ENCODE measurements at places on chromosomes 2 and 18.

DNA sequence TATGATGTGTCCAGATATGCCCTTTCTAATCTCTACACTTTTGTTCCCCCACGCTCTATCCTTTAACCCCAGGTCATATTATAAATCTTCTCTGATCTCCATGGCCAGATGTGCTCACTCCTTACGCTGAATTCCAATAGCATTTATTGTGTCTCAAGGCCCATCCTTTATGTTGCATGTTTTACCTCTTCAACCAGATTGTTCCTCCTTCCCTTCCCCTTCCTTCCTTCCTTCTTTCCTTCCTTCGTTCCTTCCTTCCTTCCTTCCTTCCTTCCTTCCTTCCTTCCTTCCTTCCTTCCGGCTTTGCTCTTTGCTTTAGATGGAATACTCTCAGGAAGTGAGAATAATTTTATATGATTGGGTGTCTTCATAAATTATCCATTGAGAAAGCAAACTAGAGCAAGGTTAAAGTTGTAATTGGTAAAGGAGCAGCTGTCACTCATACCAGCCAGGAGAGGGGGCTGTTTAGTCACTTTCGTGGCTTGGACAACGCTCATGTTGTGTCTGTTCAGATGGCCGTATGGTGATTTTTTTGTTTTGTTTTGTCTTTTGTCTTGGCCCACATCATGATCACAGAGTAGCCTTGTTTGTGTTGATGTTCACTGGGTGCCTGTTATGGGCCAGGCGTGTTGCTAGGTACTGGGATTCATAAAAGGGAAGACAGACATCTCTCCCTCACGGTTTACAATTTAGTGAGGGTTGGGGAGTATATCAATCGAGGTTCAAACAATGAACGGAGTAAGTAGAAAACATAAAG lies 68.0 kb downstream of the DAW1 start:
- peak; percentile 13 for DNase-seq

GRCh38 chr2:241762933-241763369 lies 13.7 kb upstream of the GAL3ST2 start:
- no peak for DNase-seq

DNA sequence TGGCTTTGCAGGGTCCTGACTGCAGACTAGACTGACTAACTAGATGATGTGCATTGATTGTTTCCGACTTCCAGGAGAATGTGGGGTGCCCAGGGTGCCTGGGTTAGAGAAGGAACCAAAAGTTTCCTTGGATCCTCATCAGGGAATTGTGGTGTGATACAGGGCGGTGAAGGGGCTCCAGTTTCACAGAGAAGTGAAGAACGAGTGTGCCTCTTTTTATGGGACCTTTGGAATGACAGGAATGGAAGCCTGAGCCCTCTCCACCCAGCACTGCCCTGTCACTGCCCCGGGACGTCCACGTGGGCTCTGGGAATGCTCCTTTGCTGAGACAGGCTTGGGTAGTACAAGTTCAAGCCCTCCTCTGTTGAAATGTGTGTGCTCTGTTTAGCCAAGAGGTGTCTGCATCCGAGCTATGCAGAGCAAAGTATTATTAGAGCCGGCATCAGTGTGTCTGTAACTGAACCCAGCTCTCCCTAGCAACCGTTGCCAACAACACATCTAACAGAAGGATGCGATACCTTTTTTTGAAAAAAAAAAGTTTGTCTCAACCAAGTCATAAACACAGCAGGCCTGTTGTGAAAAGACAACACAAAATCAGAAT lies 183.6 kb downstream of the SMAD7 start:
- peak; percentile 50 for DNase-seq

DNA sequence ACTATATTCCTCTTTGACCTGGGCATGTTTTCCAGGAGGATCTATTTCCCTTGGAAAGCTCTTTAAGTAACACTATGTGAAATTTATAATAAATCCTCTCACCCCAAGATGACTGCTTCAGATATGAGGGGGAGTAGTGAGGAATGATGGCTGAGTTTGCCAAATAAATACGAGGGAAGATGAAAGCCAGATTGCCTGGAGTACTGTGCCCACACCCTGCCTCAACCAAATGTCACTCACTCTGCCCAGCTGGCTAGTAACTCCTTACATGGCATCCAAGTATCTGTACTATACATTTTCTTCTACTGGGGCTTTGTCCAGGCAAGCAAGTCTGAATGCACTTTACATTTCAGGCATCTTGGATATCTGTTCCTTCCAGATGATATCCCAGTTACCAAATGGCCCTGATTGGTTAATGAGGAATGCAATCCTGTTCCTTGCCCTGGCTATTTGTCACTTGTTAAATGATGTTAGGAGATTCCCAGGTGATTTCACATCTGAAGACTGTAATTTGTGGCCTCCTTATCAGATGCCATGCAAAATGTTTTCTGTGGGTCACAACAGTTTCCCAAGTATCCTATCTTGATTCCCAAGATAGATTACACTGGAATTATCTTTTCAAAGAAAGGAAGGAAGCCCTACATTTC lies 191.8 kb downstream of the IKZF2 start:
- DNase-seq: no peak

GRCh38 chr2:119256582-119256921 lies 32.9 kb downstream of the STEAP3 start:
- no peak for DNase-seq

DNA sequence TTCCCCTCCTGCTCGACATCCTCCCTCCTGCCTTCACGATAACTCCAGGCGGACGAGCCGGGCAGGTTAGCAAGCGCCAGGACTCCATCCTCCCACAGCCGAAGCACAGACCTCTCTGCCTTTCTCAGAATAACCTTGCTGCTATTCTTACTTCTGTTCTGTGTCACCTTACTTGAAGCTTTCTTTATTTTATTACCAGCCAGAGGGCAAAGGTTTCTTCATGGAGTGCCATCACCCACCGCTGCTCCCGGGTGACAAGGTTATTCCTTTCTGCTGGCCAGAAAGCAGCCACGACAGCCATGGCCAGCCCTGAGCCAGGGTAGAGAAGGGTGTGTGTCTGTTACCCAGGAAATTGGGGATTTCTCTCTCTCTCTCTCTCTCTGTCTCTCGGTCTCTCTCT lies 227.1 kb downstream of the ANAPC1 start:
- DNase-seq: no peak

DNA sequence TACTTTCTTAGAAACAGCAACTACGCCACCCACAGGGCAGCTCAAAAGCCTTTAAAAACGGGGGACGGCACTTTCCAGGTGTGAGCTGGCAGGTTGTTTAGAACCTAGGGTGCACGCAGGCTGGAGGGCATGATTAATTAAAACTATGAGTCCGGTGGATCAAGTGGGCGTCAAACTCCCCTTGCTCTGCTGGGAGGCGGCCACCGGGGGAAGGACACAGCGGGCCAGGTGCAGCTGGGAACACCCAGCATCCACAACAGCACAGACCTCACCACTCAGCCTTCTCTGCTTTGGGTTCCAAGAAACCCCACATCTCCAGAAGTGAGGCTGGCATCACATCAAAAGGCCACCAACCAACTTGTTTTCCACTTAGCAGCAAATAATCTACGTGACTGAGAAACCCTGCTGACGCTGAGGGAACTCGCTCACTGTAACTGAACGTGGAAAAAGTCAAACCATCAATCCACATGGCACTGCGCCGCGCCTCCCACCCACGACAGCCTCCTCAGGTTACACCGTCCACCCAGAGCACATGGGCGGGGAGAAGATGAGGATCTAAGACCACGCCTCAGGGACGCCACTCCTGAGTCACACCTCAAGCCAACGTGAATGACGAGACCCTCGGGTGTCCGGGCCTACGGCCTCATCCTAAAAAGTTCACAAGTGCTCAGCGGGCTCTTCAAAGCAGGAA lies 118.2 kb downstream of the ZNF516 start:
- no peak for DNase-seq

DNA sequence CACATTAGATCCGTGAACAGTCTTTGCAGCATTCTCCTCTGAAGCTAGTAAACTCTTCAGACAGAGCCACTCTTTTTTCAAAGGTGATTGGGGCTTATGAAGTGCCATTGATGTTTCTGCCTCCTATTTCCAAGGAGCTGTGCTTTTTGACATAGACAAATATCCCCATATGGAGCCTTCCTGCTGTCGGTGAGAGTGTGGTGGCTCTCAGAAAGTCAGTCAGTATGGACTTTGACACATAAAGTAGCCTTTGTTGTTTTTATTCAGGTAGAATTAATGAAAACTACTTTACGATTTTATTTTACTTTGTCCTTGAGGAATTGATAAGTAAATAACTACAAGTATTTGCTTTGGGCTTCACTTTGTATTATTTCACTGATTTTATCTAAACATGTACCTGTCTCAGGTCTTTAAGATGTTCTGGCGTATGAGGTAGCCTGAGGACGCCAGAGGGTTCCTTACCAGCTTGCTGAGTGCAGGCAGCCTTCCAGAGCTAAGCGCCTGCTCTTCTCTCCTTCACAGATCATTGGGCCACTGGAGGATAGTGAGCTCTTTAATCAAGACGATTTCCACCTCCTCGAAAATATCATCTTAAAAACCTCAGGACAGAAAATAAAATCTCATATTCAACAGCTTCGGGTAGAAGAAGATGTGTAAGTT lies 69.7 kb downstream of the UGGT1 start:
- no peak for DNase-seq

GRCh38 chr2:42827647-42828486 lies 35.5 kb upstream of the HAAO start:
- peak; percentile 93 for DNase-seq

DNA sequence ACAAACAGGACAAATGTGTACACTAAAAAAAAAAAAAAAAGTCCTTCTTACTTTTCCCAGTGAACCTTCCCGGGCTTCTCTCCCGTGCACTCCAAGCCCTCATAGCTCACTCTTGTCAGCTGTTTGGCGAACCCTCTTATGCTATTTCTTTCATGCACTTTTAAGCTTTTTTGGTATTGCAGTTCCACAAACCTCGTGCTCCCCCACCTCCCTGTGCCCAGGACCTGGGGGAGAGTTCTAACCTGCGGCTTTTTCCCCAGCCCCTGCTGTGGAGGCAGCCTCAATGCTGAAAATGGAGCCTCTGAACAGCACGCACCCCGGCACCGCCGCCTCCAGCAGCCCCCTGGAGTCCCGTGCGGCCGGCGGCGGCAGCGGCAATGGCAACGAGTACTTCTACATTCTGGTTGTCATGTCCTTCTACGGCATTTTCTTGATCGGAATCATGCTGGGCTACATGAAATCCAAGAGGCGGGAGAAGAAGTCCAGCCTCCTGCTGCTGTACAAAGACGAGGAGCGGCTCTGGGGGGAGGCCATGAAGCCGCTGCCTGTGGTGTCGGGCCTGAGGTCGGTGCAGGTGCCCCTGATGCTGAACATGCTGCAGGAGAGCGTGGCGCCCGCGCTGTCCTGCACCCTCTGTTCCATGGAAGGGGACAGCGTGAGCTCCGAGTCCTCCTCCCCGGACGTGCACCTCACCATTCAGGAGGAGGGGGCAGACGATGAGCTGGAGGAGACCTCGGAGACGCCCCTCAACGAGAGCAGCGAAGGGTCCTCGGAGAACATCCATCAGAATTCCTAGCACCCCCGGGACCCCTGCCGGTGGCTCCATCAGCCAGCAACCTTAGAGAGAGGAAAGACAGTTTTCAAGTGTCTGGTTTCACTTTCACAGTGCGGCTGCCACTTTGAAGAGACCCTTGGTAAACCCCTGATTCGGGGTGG lies 826 bp downstream of the KCNE4 start:
- no peak for DNase-seq

GRCh38 chr2:165248238-165248637 lies 9.0 kb downstream of the SCN2A start:
- no peak for DNase-seq

GRCh38 chr2:189022053-189022481 lies 47.9 kb downstream of the COL3A1 start:
- peak; percentile 95 for DNase-seq

- peak; percentile 52 for DNase-seq
These were observed 3.9 kb downstream of the NRP2 start for GRCh38 chr2:205686056-205686782.

- DNase-seq: no peak
These were observed 173.6 kb downstream of the SMAD7 start for GRCh38 chr18:48777026-48777743.

DNA sequence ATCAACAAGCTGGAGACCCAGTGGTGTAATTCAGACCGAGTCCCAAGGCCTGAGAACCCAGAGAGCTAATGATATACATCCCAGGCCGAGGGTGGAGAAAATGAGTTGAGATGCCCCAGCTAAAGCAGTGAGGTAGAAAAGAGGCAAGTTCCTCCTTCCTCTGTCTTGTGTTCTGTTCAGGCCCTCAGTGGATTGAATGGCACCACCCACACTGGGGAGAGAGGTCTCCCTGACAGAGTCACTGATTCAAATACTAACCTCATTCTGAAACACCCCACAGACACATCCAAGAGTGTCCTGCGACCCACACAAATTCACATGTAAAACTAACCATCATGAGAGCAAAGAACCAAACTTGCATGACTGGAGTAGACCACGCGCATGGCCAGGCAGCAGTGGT lies 215.3 kb downstream of the ANAPC1 start:
- no peak for DNase-seq

- DNase-seq: peak; percentile 18
These were observed 29.5 kb upstream of the ME2 start for GRCh38 chr18:50849419-50849821.

DNA sequence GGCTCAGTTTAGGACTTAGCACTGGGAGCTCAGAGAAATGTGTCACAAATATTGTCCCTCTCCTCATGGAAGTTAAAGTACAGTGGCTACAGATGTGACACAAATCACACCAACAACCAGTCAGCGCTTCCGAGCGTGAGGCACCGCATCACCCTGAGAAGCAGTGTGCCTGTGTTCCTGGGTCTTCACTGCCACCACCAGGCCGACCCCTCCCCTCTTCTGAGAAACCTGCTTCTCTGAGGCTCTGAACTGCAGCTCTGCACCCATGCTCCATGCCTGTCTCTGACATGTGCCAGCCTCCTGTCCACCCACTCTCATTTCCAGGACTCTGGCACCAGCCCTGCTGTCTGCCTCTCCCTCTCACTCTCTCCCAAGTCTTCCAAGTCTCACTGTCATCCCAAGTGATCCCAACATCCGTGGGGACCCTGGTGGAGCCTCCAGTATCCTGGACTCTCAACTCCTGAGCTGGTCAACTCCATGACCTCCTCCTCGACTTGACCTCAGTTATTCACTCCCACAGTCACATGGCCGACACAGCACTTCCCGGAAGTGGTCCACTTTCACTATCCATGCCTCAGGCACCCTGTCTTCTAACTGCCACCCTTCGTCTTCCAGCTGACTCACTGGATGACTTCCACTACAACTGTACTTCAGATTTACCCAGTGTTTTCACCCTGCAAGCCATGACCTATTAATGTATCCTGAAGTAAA lies 73.5 kb downstream of the FBXO15 start:
- DNase-seq: no peak

DNA sequence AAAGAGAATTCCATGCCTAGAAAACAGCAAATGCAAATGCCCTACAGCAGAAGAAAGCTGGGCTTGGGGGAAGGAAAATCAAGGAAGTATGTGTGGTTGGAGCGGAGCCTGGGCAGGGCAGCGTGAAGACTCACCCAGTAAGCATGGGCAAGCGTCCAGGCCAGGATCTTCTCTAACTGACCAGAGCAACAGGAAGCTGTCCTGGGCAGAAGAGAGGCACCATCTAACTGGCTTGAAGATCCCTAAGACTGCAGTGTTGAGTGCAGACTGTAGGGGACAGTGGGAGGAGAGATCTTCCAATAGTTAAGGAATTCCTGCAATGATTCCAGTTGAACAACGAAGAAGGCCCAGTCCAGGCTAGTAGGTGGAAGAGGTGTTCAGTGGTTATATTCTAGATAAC lies 57.9 kb downstream of the NXPH2 start:
- DNase-seq: peak; percentile 11
